ENCODE measurements at places on chromosomes 2 and 18.

- no peak for DNase-seq
Measured at GRCh38 chr2:1692342-1692741, 52.0 kb downstream of the PXDN start.

GRCh38 chr2:168706806-168707205 lies 95.6 kb upstream of the NOSTRIN start:
- no peak for DNase-seq

- no peak for DNase-seq
Measured at GRCh38 chr2:226508683-226509082, 290.9 kb downstream of the IRS1 start.

GRCh38 chr2:212052412-212053159 lies 486.0 kb downstream of the ERBB4 start:
- DNase-seq = no peak

GRCh38 chr2:42999856-43000241 lies 207.5 kb upstream of the HAAO start:
- DNase-seq = no peak

DNA sequence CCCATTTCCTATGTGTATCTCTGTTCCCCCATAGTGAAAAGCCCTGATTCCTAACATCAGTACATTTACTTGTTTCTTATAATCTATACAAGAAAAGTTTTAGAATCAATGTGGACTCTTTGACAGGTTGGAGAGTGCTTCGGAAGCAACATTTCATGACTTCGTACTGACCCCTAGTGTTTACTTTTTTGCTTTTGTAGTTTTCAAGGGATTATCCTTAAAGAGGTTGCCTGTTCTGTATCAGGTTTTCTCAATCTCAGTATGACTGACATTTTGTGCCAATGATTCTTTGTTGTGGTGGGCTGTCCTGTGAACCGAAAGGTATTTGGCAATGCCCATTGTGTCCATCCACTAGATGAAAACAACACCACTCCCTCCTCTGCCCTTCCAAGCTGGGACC lies 43.3 kb upstream of the SERPINB2 start:
- no peak for DNase-seq

- DNase-seq = no peak
Measured at GRCh38 chr2:14194233-14194632, 438.3 kb upstream of the LRATD1 start.

DNA sequence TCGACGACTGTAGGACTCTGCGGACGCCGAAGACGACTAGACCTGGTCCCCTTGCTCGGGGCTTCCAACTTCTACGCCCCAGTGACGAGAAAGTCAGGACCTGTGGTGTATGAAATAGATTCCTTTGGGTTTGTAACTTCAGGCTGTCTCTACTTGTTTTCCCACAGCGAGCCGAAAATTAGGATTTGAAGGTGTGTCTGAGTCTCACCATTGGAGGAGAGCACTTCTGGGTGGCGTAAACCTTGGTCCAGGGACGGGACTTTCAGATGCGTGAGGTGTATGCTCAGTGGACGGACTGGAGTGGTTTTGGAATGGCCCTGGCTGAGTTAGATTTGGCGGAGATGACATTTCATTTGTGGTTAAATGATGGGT lies 1.3 kb downstream of the BIRC6 start:
- no peak for DNase-seq

- no peak for DNase-seq
Measured at GRCh38 chr18:54269893-54270844, 852 bp downstream of the POLI start.

GRCh38 chr2:237488901-237489860 lies 2.1 kb downstream of the MLPH start:
- DNase-seq = no peak

GRCh38 chr2:235710933-235711332 lies 217.1 kb downstream of the AGAP1 start:
- no peak for DNase-seq

DNA sequence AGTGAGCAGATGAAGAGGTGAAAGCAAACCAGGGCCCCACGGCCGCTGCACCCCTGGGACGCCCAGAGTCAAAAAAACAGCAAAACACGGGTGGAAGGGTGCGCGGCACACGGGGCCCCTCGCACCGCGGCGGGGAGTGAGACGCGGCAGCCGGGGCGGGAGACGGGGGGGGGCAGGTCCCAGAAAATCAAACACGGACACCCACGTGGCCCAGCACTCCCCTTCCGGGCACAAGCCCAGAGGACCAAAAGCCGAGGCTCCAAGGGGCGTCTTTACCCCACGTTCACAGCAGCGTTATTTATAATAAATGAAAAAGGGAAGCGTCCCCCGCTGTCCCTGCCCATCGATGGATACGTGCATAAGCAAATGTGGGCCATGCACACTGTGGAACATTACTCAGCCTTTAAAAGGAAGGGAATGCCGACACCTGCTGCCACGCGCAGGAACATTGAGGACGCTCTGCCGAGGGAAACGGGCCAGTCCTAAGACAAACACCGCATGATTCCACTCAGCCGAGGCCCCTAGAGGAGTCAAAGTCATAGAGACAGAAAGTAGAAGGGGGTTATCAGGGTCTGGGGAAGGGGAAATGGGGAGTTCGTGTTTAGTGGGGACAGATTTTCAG lies 677 bp upstream of the COPS9 start:
- DNase-seq = no peak

GRCh38 chr2:229445019-229445418 lies 173.9 kb upstream of the PID1 start:
- no peak for DNase-seq

- no peak for DNase-seq
Measured at GRCh38 chr2:240998706-240998994, 232 bp downstream of the SNED1 start.

GRCh38 chr18:8699948-8700347 lies 5.4 kb upstream of the MTCL1 start:
- DNase-seq = no peak

GRCh38 chr2:8546612-8547283 lies 135.1 kb upstream of the ID2 start:
- DNase-seq = no peak

DNA sequence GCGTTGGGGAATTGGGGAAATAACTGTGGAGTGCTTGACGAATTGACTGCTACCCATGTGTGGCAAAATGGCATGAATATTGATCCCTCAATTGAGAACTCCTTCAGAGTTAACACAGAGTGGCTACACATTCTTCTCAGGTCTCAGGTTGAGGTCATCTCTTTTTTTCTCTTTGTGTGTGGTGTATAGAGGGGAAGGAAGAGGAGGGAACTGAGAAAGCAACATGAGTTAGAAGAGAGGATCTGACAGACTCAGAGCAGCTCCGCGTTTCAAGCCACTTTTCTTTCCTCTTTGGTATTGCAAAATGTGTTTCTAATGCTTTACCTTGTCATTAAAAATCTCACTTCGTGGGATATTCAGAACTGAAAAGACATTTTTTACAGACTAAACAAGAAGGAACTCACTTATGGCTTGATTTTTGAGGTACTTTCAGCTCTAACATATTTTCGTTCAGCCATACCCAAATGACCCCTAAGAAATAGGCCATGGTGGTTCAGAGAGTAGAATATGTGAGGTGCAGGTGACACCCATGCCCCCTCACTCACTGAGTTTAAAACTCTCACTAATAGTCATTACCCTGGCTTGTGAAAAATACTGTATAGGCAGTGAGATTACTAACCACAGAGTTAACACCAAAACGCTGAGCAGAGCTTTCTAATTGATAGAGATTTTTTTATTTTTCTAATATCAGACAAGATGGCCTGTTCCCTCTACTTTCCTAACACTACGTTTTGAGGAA lies 22.5 kb downstream of the STAT4 start:
- no peak for DNase-seq

DNA sequence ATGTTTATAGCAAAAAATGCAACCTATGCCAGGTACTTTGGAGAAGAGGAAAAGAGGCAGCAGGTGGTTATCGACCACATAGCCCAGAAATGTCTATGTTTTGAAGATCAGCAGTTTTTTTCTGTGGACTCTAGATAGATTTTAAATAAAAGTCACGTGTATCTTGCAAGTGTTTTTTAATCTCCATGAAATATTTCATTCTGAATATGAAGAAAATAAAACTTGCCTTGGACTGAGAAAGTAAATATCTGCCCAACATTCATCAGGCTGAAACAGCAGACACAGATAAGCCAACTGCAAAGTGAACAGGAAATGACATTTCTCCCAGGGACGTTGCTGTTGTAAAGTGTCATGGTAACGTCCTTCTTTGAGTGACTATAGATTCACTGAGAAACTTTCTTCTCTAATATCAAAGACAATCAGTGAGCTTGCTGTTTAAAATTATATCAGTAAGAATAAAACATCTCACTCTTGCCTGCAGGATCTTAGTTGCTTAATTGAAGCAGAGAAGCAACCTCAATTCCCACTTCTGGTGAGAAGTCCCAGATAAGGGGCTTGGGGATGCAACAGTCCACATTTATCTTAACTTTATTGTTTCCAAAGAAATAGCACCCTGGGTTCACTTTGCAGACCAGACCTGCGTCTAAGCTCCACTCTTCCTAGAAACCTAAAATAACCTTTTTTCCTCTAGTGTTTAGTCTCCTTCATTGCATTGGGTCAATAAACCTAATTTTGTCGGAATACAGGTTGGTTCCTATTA lies 6.3 kb downstream of the MYOM1 start:
- no peak for DNase-seq

GRCh38 chr2:19675003-19675629 lies 226.7 kb downstream of the TTC32 start:
- no peak for DNase-seq

DNA sequence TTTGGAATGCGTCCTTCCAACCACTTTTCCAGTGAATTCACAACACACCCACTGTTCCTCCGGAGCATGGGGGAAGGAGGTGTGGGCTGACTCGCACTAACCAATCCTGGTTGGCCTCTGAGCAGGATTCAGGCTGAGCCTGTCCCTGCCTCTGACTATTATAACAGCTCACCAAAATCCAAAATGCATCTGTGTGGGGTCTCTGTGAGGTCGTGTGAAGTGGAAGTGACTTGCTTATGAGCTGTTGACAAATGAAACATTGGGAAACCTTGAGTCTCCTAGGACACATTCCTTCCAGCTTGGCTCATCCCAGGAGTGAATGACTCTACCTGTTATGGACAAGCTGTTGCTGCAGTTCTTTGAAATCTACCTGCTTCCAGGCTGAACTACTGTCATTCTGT lies 1.5 kb downstream of the CIDEA start:
- DNase-seq = no peak
